Activated CD4-positive, alpha-beta T cell treated with anti-CD3 and anti-CD28 coated beads for 4 hours (primary cell): ENCODE measurements at places on chromosomes 5 and 9.

GRCh38 chr5:76016258-76016657 is 66.9 kb upstream of the SV2C start:
- DNase-seq, result no peak

GRCh38 chr9:6996061-6996854 is 238.5 kb downstream of the KDM4C start:
- DNase-seq, result no peak

GRCh38 chr5:126339215-126339805 is 83.9 kb upstream of the GRAMD2B start:
- DNase-seq, result peak; percentile 46

DNA sequence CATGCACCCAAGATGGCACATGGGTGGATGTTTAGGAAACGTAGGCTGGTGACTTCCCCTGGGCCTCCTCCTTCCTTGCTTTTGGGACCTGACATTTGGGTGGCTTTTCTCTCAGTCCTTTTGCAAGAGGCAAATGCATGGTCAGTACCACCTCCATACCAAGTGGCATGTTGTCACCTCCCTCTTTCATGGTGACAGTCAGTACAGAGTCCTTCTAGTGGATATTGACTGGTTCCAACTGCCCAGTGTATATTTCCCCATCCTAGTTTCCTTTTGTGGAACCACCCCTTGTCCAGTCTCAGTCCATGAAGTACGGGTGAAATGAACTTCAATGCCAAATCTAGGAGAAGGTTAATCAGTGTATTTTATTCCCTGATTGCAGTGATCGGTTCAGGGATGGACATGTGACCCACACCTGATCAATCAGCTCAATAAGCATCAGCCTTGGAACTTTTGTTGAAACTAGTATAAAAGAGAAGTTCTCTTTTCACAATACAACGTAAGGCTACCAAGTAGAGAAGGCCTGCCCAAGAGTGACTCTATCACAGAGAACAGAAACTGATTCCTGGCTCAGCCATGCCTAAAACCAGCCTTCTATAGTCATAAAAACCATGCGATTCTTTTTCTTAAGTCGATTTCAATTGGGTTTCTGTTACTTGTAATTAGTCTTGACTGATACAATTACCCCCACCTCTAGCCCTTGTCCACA is 143.4 kb upstream of the KLF9 start:
- DNase-seq, result no peak

DNA sequence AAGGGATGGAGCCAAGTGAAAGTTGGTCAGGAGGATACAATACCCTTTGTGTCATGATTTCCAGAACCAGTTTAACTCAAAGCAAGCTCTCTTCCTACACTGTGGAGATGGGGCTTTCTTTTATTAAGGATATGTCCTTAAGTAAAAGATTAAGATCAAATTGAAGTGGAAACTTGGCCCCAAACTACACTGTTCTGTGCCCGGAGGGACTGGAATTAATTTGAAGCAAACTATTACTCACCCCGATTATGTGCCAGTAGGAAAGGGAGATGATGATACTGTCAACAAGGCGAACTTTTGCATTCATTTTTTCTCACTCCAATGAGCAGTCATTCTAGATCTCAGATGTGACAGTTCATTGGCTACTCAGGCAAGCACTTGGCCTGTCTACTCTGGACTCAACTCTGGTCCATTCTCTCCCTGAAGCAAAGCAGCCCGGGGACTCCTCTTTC is 186.7 kb downstream of the NTRK2 start:
- DNase-seq, result no peak
